SIG-M5 (cell line): ENCODE measurements at places on chromosomes 12 and 14.
A peak's percentile ranks its signal among the peaks of the same experiment; 100 is the strongest.

DNA sequence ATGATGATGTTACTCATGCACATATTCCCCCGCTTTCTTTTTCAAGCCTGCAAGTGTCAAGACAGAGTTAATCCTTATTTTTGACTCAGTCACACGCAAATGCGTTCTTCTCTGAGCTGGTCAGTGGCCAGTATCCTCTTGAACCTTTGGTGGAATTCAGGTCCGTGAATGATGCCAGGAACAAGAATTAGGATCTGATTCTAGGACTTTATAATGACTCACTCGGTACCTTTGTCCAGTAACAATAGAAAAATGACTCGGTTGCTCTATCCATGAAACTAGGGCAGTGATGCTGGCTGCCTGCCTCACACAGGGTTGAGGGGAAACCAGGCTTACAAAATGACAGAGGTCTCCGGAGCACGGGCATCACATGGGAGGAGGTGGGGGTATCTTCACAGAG lies 185.8 kb upstream of the NUDT4 start:
- no peak for DNase-seq

DNA sequence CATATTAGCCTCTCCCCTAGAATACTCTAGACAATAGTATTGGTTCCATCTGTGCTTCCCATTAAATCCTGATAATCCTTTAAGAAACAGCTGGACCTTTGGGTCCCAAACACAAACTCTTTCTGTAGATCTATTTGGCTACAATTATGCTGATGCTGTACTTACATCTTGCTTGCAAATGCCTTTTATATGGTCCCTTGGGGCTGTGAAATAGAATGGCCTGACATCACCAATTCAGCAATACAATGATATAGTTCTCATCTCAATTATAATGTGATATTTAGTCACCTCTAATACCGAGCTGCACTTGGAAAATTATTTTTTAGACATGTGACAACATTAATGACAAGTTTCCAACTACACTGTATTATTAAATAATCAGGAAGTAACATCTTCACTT lies 261.5 kb downstream of the SOX5 start:
- no peak for DNase-seq

DNA sequence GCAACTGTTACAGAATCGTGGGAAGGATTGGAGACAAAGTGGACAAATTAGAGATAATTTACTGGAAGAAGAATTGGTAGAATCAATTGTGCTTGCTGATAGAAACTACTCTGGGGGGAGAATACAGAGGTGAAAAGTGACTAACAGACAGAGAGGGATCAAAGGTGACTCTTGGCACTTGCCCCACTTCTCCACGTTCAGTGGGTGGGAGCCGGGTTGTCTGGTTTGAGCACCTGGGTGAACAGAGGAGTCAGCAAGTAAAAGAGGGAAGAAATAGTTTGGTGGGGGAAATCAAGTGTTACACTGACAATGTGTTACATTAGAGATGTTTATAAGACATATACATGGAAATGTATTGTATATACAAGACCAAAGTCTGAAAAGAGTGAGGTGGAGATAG lies 69.1 kb downstream of the PPP2R5E start:
- no peak for DNase-seq

GRCh38 chr14:79881299-79881698 lies 330.0 kb downstream of the DIO2 start:
- no peak for DNase-seq

GRCh38 chr14:91027561-91027960 lies 32.9 kb downstream of the RPS6KA5 start:
- DNase-seq, result no peak

GRCh38 chr12:4567073-4567881 lies 5.3 kb downstream of the DYRK4 start:
- peak; percentile 84 for DNase-seq

DNA sequence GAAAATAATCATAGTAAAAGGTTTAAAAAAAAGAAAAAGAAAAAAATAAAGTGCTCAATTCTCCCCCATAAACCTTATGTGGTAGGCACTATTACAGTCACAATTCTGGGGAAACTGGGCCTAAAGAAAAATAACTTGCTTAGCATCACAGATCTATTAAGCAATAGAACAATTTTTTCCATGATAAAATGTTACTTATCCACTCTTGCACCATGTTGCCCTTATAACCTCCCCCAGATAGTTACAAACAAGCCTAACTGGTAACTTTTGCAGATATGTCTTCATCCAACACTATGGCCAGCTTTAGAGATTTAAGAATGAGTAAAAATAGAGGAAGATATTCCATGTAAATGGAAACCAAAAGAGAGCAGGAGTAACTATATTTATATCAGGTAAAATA lies 164.8 kb downstream of the DUSP6 start:
- DNase-seq, result no peak

GRCh38 chr14:99423434-99423833 lies 57.2 kb downstream of the SETD3 start:
- no peak for DNase-seq

GRCh38 chr14:53570411-53571387 lies 385.9 kb downstream of the BMP4 start:
- DNase-seq, result no peak

GRCh38 chr12:111201036-111201435 lies 167.9 kb downstream of the PHETA1 start:
- no peak for DNase-seq

DNA sequence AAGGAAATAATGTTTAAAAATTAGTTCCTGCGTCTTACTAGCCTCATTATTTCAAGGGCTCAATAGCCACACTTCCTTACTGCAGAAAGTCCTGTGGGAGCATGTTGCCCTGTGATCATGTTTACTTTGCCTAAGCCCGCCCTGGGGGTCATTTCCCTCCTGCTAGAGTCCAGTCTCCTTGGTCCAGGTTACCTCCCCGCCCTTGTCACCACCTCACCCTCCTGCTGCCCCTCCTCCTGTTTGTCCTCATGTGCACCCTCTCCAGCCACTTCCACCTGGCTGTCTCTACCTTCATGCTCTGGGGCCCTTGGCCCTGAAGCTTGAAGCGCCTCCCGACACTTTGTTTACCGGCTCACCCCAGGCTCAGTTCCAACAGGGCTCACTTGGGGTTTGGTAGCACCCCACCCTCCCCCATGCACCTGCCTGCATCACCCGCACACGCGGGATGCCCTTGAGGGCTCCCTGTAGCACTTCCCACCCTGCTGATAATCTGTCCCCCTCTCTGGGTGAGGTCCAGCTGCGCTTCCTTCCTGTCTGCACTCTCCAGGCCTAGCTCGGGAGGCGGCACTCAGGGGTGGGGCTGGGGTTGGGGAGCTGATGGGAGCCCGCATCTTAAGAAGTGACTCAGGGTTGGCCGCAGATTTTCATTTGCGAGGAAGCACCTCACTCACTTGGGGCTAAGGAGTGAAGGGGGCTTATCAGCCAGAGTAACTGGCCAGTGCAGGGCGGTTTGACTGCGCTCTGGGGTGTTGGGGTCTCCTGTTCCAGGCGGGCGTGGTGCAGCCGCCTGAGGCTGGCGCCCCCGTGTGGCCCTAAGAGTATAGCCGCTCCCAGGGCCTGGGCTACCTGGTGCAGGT lies 40.1 kb downstream of the SMIM41 start:
- no peak for DNase-seq

- no peak for DNase-seq
These were observed 39.4 kb downstream of the SH2B3 start for GRCh38 chr12:111444925-111445725.

DNA sequence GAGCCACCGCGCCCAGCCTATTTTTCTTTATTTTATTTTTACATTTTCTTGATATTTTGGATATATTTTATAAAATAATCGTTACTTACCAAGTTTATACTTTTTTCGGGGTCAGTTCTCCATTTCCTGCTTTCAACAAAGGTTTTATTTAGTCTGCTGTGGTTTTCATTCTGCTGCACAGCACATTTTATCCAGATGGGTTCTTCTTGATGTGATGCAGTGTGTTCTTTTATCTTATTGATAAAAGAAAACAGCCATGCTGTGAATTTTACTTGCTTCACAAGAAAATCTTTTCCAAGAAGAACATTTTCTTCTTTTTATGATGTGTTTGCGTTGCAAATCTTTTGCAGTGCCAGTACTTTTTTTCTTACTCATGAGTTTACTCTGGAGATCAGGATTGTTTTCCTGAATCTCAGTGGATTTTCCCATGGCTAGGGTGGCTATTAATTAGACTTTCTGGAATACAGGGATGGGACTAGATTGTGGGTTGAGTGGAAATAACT lies 192.5 kb downstream of the ADGRD1 start:
- no peak for DNase-seq
